Stimulated activated CD4-positive, alpha-beta T cell treated with anti-CD3 and anti-CD28 coated beads, Interleukin-1b, Interleukin-23, amount 100 ng/mL, for 1 hour (primary cell): ENCODE measurements at places on chromosomes 1 and 21.

DNA sequence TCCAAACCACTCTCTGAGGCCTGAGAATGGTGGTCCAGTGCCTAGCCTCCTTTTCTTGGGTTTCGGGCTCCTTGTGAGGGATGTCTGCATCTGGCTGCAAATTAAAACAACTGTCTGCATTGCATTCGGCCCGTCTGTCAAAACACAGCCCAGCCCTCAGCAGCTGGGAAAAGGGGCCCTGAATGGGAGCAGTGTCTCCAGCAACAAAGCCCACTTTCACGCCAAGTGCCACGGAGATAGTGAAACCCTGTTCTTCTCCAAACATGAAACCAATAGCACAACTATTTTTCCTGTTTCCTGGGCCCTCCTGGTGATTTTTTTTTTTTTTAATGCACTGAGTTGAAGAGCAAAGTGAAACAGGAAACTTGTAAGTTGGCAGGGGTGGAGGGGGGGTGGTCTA lies 138.4 kb downstream of the PLXNA2 start:
- DNase-seq, result no peak

GRCh38 chr1:116997636-116998035 lies 3.9 kb upstream of the CD101 start:
- no peak for DNase-seq

DNA sequence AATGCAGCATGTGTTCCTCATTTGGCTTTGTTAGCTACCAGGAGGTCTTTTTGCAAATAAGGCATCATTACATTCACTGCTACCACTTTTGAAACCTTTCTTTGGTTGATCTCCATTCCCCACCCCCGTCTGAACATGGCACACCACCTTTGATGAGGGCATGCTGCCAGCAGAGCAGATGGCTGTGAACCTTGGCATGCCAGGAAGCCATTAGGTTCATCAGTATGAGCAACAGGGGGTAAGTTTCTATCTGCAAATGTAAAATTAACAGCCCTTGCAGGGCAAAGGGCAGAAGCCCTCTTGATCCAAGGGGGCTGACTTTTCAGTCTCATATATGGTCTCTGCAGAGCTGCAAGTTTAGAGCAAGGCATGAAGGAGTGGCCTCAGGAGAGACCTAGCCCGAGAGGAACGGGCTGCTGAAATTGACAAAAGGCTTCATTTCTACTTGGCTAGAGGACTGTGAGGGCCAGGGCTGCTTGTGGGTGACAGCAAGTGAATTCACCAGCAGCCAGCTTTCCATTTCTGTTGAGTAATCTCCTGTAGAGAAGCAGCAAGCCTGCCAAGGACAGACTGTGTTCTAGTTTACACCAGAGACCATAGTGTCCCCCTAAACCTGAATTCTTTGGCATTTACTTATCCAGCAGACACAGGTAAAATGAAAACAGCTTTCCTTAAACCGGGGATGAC lies 127.9 kb downstream of the ZNF326 start:
- no peak for DNase-seq

GRCh38 chr1:5826601-5827000 lies 165.6 kb downstream of the NPHP4 start:
- no peak for DNase-seq
